ENCODE measurements at places on chromosomes 16 and 17.

DNA sequence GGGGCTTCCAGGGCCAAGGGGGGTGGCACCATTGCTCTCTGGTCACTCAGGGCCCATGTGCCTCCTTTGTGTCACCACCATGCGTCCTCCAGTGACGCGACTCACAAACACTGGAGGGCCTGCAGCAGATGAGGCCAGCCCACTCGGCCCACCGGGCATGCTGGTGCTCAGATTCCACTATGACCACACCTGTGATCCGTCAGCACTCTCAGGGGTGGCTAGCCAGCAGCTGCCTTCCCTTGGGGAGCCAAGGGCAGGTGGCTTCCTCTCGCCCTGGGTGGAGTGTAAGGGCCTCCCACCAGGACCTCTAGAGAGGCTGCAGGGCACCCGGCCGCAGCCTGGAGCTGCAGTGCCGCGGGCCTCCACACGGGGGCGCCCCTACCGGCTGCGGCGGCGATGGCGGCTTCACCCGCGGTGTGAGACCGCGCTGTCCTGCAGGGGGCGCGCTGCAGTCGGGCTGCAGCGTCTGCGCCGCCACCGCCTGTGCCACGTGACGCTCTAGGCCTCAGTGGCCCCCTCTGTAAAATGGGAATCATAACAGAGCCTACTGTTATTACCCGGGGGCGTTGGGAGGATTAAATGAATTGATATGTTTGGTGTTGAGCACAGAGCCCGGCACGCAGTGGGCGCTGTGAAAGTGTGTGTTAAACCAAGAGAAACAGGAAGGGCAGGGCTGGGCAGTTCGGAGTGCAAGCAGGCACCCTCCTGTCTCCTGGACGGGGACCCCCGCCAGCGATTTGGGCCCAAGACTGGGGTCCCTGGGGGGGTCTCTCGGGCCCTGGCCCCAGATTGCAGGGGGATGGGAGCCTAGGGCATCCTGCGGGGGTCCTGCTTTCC lies 192.4 kb upstream of the GSE1 start:
- DNase-seq = peak; percentile 59

DNA sequence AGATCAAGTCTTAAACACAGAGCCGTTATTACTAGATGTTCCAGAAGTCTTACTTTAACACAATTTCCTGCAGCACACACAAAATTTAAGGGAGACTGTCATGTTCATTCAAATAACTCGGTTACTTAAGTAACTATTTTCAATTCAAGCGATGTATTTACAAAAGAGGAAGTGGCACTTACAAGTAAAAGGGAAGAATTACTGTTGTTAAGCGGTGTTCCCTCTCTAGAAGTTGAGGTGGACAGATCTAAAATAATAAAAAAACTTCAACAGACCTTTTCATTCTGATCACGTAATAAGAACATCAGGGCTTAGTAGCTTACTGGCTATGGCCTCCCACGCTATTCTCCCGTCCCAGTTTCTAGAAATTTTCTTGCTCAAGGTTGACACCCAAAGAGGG lies 26.2 kb upstream of the TXNDC11 start:
- DNase-seq = no peak

- no peak for DNase-seq
Observed at GRCh38 chr16:4270595-4270994, 2.2 kb downstream of the TFAP4 start.

GRCh38 chr16:73062001-73062616 lies 14.2 kb upstream of the ZFHX3 start:
- no peak for DNase-seq

DNA sequence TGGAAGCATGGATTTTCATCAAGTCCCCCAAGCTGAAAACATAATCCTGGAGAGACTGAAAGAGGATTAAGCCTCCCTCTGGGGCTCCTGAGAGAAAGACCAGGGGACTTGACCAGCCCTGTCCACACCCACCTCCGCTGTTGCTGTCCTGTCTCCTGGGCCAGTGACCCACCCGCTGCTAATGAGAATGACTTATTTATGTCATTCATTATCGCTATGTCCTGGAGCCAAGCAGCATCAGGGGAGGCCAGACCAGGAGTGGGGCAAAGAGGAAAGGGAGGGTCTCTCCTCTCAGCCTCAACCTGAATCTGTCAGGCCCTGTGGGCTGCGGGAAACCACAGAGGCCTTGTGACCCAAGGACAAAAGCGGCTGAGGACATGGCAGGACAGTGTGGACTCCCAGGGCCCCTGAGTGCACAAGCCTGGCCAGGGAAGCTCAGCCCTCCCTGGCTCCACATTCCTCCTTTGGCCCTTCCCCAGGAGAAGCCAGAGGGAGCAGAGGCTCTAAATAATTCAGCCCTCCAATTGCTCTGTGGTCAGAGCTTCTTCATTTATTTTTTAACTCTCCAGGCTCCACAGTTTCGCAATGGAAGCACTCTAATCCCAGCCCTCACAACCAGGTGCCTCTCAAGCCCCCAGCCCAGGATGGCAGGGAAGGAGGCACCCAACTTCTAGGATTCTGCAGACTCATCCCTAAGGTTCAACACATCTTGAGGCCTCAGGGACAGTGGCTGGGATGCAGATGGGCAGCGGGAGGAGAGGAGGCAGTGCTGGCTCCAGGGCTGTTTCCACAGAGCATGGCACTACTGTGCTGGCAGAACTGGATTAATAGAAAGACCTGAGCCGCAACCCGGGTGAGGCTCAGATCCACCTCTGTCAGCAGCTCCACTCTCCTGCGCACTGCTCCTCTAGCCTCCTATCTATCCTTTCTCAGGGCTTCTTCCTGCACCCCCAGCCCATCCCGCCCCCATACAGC lies 19.1 kb downstream of the CUEDC1 start:
- no peak for DNase-seq

GRCh38 chr17:41773731-41774193 lies 12.7 kb downstream of the JUP start:
- DNase-seq = no peak

GRCh38 chr16:83926726-83927397 lies 26.2 kb upstream of the OSGIN1 start:
- DNase-seq = no peak

DNA sequence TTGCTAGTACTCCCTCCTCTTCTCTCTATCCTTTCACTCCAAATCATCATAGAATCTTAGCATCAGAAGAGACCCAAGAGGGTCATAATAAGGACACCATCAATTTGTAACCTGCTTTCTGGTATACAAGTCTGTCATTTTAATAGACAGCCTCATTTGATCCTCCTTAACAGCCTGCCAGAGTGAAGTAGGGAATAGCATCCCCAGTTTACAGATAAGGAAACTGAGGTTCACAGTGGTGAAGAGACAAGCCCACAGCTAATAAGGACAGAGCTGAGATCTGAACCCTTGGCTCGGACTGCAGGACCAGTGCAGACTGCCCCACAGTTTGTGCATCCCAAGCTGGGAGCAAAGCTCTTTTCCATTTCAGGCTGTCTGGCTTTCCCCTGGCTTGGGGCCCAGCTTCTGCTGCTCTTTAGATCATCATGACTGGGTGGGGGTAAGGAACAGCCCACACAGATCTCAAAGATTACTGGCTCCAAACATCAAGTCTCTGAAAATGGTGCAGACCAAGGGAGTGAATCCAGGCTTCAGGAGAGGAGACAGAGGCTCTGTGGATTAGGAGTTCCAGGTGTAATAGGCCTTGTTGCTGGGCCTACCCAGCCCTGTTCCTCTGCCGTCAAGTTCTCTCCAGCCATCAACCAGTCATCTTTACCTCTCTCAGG lies 10.3 kb upstream of the IGFBP4 start:
- DNase-seq = no peak
